ENCODE measurements at places on chromosomes 12 and 14.

- DNase-seq, result no peak
These were observed 128.6 kb downstream of the ACSS3 start for GRCh38 chr12:81206429-81206828.

DNA sequence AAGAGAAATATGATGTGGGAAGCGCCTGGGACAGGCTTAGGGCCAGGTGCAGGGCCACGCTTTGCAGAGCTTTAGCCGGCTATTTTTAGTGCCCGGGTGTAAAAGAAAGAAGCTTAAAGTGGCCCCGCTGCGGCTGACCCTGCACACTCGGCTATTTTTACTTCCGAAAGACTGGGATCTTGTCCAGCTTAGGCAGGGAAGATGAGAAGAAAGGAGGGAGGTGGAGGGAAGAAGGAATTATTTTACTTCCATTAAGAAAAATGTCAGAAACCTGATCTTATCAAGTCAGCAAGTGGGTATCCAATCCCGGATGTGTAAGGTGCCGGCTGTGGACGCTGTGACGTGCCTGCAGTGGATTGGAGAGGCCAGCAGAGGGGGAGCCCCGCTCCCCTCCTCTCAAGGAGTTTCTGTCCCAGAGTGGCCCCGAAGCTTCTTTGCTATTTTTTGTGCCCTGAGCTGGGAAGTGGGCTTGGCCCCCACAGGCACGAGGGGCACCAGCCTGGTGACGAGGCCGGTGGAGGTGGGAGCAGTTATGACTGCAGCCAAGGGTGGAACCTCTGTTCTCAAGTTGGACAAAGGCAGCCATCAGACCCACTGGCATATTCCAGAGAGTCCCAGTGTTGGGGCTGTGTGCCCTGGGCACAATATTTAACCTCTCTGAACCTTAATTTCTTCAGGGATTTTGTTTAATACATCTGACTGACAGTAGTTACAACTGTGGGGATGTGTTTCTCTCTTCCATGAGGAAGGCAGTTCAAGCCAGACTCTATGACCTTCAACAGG lies 97.7 kb downstream of the ESRRB start:
- DNase-seq, result no peak

DNA sequence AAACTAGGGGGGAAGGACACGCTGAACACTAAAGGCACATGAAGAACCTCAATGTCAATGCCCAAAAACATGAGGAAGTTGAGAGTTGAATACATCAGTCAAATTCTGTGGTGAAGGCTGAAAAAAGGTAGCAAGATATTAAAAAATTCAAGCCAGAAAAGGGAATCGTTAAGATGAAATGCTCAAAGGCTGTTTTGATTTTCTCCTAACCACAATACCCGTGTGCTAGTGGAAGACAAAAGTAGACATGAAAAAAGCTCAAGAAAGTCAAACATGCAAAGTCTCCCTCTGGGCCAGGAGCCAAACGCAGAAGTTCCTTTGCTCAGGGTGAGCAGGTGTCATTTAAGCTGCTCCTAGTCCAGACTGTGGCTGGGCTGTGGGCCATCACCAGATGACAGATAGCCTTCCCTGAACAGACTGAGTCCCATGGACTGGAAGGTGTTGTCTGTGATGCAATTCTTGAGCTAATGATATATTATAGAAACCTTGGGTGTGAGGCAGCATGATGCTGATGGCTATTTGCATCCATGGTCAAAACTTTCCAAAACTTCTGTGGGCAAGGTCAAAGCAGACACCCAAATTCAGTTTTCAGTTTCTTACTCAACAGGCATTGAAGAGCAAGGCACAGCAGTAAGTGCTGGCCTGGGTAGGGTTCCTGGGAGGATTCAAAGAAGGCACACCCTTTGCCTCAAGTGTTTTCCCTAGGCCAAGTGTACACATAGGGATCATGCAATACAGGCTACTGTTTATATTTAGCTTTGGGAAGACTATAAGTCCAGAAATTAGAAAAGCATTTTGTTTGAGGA lies 81.6 kb downstream of the MYRFL start:
- no peak for DNase-seq

GRCh38 chr12:24012528-24012927 lies 63.1 kb upstream of the SOX5 start:
- no peak for DNase-seq

DNA sequence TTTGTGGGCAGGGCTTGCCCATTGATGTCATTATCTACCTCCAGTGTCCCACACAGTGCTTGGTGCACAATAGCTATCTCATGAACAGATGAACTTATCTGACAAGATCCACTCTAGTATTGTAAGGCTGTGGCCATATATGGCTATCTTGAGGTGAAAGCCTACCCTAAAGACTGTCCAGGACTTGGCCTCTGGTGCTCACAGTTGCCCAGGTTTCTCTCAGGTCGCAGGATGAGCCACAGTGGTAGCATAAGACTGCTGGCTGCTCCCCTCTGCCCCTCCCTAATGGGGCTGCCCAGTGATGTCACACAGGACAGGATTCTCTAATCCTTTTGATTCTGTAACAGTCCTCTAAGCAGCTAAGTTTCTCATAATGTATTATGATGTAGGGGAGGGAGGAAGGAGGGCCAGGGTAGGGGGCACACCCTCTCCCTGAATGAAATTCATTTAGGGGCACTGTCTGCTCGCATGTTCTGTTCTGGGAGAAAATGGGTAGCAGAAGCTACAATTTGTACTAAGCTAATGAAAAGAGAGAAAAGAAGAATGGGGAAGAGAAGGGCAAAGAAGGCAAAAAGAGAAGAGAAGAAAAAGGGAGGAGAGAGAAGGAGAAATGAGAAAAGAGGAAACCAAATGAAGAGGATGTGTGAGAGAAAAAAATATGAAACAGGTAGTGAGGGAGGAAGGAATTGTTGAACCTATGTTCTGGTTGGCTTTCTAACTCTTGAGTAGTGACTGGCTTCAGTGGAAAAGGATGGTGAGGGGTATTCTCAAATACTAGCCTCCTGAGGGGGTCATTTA lies 3.4 kb upstream of the PPM1A start:
- no peak for DNase-seq

All from ecto neural progenitor cell (in vitro differentiated cells).